ENCODE measurements at places on chromosomes 1 and 21. TPM values are rescaled to one million over a fixed set of nuclear protein-coding genes. Genes with fewer than 3 reads are reported as not detected.

The ZNF697 gene
- not detected for polyA plus RNA-seq

The ADARB1 gene
- 24.1 TPM for polyA plus RNA-seq

DNA sequence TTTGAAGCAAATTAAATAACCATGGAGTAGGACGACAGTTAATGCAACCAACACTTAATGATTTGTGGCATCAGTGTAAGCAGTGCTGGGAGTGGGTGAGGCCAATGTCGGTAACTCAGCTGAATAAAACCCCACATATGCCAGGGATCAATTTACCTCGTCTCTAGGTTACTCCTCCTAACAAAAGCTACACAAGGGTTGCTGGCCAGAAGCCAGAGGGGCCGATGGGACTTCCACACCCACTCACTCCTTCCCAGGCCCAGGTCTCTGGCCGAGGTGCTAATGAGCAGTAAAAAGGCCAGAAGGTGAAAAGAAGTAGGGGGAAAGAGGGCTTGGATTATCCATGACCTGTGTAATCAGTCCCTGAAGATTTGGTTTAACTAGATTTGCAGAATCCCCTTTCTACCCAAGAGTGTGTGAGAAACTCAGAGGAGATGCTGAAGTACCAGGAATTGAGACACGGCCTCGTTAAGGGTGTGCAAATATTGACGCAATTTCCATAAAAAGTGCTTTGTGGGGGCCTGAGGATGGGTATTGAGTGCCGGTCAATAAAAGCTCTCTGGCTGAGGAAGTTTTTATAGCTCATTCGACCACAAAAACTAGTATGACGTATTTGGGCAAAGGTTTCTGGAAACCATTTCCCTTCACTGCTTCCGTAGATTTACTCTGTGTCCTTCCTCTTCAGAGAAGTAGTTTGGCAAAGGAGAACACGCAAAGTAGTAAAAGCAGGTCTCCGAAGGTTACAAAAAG is 145.5 kb downstream of the TBX15 start:
- DNase-seq: no peak
- H3K36me3 ChIP-seq: no peaks in the 10 kb centered on the region
- H3K4me1 ChIP-seq: no peaks in the 10 kb centered on the region
- H3K27ac ChIP-seq: no peak overlapping the region
- H3K4me3 ChIP-seq: no peak overlapping the region

- H3K4me3 ChIP-seq: no peak overlapping the region
- H3K27me3 ChIP-seq: no peaks in the 10 kb centered on the region
- peaks cover 10% of the 10 kb centered on the region for H3K36me3 ChIP-seq
- H3K27ac ChIP-seq: no peak overlapping the region
Observed at GRCh38 chr1:22529901-22530621, 33.2 kb upstream of the EPHA8 start.

GRCh38 chr1:184861755-184862336 is 107.2 kb upstream of the EDEM3 start:
- peaks cover 7% of the 10 kb centered on the region for H3K4me1 ChIP-seq
- no peaks in the 10 kb centered on the region for H3K36me3 ChIP-seq
- no peak for DNase-seq
- H3K27me3 ChIP-seq: no peaks in the 10 kb centered on the region

Data from naive B cell (primary cell).